ENCODE measurements at places on chromosomes 1 and 21.

- no peak for DNase-seq
Observed at GRCh38 chr1:192896376-192896775, 87.5 kb downstream of the RGS2 start.

GRCh38 chr1:104765085-104765484 is 1015.4 kb downstream of the AMY1C start:
- no peak for DNase-seq

DNA sequence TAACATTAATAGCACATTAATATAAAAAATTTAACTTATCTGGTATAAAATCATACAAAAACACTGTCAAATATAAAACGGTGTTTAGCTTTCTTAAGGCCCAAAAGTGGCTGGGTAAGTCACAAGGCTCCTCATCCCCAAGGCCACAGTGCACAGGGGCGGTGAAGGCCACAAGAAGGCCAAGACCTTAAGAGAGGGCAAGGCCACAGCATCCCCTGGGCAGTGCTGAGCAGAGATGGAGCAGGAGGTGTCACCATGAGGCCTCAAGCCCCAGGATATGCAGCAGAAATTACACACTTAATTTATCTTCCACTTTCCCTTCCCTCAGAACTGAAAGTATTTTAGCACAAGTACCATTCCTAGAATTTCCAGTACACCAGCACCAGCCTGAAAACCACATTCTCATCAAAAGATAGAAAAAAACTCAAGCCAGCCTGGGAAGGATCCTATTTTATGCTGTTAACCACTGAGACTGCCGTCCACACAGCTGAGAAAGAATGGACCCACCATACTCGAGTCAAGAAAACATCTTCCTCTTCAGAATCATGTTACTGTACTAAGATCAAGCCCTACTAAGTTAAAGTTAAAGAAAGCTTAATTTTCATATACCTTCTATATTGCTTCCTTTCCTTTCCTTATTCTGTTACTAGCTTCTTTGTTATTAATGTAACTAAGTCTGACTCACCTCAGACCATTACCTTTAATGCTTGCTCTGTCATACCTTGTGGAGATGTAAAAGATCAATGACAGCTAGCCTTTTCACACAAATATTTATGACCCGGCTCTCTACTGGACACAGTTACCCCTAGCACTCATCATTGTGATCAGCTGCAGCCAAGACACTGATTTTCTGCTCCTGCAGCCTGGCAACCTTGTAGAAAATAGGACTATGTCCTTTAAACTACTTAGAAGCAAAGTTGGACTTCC is 26.4 kb upstream of the FMO1 start:
- peak; percentile 28 for DNase-seq

DNA sequence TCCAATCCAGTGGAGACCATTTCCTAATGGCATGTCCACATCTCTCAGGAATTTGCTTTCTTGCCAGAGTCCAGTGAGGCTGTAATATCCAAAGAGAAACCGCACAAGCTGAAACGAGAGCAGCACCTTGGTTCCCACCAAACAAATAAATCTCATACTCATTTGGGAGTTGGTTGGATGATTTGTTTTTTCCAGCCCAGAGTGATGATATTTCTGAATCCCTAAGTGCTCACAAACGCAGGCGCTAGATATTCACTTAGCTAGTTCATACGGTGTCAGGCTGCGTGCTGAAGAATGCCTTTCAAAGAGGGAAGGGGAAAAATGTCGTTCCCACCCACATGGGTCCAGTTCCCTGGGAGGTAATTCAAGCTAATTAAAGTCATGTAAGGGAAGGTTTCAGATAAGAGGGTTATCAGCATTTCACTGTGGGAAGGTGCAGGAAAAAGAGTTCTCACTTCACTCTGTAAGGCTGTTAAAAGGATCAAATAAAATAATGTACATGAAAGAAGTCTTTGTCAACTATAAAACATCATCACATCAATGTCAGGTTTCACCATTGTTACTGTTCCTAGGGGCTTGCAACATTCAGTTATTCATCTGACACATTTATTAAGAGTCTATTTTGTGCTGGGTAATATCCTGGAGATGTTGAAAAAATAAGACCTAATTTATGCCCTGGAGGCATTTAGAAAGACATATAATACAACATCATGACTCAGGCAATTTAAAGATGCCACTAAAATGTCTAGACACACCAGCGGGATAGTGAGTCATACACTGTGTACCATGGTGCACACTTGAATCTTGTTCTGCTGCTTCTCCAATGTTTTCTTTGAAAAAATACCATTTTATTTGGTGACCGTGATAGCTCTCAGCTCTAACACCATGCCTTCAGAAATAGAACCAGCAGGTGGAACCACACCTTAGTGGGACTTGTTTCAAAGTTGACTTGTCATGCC is 19.3 kb downstream of the DPT start:
- DNase-seq = peak; percentile 89

DNA sequence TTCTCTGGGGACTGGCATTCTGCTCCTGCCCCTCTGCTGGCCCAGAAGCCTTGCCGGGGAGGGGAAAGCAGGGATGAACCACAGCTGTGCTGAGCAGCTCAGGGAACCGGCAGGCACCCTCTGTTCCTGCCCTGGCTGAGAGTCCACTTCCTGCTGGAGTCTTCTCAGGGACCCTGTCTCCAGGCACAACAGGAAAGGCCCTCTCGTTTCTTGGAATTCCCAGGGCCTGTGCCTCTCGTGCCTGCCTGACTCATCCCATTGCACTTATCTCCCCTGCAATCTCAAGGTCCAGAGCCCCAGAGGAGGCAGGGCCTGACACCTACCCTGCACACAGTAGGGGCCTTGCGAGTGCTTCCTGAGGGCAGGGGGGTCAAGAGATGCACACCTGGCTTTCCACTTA is 1.1 kb upstream of the EDN2 start:
- peak; percentile 84 for DNase-seq

DNA sequence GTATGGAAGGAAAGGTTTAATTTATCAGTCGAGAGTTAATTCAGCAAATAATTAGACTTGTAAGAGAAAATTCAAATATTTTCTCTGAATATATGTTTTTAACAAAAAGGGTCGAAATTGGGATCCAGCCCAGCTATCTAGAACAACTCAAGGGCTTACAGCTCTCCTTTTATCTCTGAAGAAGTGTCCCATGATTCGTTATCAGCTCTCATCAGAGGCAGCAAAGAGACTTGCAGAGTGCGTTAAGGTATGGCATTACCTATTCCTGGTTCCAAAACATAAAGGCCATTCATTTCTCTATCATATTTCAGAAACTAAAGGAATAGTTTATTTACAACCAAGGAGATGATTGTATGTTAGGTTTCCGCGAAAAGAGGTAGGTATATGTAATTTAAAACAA is 9.4 kb downstream of the VPS45 start:
- DNase-seq = no peak

DNA sequence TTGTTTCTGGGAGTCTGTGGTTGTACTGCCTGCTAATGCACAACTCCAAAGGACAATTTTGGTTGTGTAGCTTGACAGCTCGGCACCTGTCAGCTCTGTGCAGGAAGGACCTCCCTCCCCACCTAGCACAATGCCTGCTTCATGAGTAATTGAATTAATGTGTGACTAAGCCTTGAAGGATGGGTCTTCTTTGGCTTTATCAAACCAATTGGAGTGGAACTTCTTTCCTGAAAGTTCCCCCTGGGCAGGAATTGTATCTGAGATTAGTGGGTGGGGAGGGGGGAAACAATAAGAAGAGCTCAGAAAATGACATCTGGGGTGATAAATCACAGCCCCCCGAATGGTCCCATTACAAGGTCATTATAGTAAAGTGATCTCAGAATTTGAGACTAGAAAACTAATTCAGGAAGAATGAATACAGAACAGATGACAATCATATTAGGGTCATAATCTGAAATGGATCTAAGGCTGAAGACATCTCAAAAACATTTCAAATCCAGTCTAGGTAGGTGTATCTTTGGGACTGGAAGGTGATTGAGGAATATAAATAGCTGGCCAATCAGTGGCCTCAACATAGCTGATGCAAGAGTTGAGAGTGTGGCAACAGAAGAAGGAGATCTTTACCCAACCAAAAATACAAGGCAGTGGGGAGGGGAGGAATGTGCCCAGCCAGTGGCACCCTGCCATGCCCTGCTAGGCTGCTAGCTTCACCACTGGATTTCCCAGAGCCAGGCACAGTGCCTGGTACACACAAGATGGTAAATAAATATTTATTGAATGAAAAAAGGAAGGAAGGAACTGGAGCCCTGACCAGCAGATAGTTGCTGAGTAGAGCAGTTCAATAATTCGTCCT is 10.1 kb upstream of the SESN2 start:
- DNase-seq = peak; percentile 73

- DNase-seq = peak; percentile 70
Observed at GRCh38 chr1:75724472-75725022, at the start of gene ACADM. Gene ACADM (plus strand): TSS chr1:75724709. CDS start chr1:75724788, 79 bp downstream.

DNA sequence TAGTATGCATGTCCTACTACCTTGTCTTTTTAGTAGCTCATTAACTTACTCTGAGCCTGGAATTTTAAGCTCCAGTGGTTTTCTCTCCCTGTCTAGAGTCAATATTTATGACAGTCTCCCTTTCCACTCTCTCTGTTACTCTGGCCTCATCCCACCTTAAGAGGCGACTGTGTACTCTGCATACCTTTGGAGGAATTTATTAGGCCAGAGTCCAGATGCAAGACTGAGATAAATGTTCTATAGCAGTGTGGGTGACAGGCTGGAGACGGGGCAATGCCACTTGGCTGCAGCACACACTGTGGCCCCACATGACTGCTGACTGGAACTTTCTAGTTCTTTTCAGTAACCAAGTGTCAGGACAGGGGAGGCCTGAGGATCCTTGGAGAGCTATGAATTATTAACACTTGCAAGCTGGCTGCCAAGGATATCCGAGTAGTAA is 4.1 kb upstream of the PDZK1 start:
- DNase-seq = no peak

DNA sequence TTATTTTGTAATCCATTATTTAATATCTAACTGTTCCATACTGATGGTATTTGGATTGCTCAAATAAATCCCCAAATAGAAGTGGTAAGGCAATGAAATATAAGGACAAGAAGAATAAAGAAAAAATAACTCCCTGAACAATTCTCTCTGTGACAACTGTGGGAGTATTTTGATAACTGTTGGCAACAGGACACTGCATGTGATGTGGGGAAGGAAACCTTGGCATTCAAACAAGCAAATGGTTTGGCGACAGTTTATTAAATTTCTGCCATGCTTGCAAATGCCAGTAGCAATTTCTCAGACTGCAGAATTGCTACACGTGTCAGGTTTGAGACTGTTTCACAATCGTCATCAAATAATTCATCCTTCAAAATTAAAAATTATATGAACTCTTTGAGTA is 8.6 kb upstream of the MRPL39 start:
- no peak for DNase-seq

- no peak for DNase-seq
Observed at GRCh38 chr1:223223091-223223995, 80.3 kb upstream of the TLR5 start.

DNA sequence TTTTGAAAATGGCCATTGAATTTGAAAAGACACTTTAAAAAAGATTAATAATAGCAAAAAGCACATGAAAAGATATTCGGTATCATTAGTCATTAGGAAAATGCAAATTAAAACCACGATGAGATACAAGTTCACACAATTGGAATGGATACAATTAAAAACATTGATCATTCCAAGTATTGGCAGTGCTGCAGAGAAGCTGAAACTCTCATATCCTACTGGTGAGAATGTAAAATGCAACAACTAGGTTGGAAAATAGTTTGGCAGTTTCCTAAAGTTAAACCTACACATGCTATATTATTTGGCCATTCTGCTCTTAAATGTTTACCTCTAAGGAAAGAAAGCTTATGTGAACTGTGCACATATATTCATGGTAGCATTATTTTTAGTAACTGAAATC is 838.7 kb upstream of the PRMT6 start:
- DNase-seq = no peak

DNA sequence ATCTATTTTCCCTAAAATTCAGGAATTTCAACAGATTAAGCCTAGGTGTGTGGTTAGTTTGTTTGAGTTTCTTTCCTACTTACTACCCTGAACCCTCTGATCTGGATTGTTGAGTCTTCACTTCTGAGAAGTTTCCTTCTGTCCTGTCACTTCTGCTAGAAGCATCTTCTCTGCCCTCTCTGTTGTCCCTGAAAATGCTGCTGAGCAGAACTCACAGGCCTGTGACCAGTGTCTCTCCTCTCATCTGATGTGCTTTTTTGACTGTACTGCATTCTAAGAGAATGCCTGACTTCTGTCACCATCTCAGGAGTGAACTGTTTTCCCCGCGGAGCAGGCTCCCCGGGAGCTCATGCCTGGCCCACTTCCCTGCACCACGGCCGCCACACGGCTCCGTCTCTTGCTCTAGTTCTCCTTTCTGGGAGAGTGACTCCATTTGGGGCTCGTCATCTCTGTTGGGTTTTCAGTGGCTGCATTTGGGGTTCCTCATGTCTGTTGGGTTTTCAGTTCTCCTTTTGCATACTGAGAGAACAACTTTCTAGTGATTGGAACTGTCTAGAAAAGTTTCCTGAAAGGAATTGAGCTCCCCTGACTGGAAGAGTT is 77.9 kb downstream of the POFUT2 start:
- no peak for DNase-seq

GRCh38 chr1:110859062-110859461 is 13.9 kb upstream of the CD53 start:
- no peak for DNase-seq

- DNase-seq = peak; percentile 56
Observed at GRCh38 chr1:204507317-204508105, 8.7 kb upstream of the MDM4 start.

DNA sequence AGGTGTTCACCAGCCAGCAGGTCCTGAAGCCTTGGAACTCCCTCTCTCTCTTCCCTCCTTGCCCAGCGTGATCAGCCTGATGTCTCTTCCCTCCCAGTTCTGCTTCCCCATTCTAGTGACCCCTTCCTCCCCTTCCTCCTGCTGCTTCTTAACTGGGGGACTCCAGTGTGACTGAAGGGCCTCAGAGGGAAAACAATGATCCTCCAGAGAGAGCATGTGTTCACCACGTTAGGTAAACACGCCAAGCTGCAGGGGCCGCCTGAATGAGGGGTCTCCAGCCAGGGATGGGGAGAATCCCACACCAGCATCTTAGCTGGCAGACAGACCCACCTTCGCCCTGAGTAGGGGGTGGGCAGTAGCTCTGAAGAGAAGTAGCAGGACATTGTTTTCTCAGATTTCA is 124.8 kb downstream of the TMEM53 start:
- no peak for DNase-seq

- DNase-seq = peak; percentile 58
Observed at GRCh38 chr1:47175227-47175934, 14.5 kb downstream of the PDZK1IP1 start.

GRCh38 chr1:44860331-44860730 is 17.3 kb upstream of the PTCH2 start:
- no peak for DNase-seq

DNA sequence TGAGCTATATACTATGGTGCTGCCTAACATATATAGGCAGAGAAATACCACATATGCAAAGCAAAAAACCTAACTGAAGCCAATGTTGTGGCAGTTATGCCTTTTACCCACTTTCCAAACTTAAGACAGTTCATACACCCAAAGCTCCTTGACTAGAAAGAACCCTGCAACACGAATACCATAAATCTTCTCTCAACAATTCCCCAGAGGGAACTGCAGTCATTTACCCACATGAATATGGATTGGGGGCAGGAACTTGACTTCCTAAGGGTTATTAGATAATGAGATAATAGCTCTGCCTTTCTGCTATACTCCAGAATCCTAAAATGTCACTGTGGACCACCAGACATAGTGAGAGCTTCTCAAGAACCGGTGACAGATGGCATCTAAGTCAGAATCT is 2.9 kb upstream of the ASPM start:
- no peak for DNase-seq

- DNase-seq = no peak
Observed at GRCh38 chr1:228016653-228017355, 10.0 kb downstream of the WNT3A start.

Measured in amniotic epithelial cell (primary cell).